ENCODE measurements at places on chromosomes 12 and 14. TPM values are rescaled to one million over a fixed set of nuclear protein-coding genes. Genes with fewer than 3 reads are reported as not detected.

Gene ZNF641
- total RNA-seq, result 16.0 TPM

Gene KRT79
- not detected for total RNA-seq

Gene TOGARAM1
- 21.6 TPM for total RNA-seq

DNA sequence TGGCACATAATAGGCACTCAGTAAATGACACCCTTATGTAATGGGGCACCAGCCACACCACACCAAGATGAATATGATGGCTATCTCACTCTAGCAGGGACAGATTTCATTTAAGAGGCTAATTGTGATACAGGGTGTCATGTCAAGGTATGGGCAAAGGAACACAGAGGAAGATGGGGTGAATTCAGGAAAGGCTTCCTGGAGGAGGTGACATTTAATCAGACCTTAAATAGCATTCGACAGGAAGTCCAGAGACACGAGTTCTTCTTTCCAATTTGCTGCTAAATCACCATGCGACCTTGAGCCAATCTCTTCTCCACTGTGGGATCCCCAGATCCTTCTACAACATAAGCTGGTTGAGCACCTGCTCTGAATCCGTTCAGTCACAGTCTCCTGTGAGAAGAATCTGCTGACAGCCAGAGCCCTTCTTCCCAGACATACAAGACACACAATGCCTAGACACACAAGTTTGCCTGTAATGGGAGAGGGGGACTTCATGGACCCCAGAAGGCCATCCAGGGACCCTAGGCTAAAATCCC is 1.5 kb upstream of the DTX1 start:
- peaks cover 89% of the 10 kb centered on the region for H3K27me3 ChIP-seq
- peaks cover 16% of the 10 kb centered on the region for H3K4me1 ChIP-seq
- no peak for DNase-seq

- no peaks in the 10 kb centered on the region for H3K36me3 ChIP-seq
- H3K4me3 ChIP-seq, result no peak overlapping the region
- DNase-seq, result no peak
- H3K27ac ChIP-seq, result peak overlapping the region; percentile 30
- H3K27me3 ChIP-seq, result no peaks in the 10 kb centered on the region
- peaks cover 7% of the 10 kb centered on the region for H3K4me1 ChIP-seq
Observed at GRCh38 chr12:25423355-25424050, 129.6 kb downstream of the LMNTD1 start.

- no peaks in the 10 kb centered on the region for H3K36me3 ChIP-seq
- H3K27ac ChIP-seq, result no peak overlapping the region
- no peak overlapping the region for H3K4me3 ChIP-seq
- H3K4me1 ChIP-seq, result no peaks in the 10 kb centered on the region
- no peak for DNase-seq
Observed at GRCh38 chr14:99023371-99023770, 248.6 kb downstream of the BCL11B start.

DNA sequence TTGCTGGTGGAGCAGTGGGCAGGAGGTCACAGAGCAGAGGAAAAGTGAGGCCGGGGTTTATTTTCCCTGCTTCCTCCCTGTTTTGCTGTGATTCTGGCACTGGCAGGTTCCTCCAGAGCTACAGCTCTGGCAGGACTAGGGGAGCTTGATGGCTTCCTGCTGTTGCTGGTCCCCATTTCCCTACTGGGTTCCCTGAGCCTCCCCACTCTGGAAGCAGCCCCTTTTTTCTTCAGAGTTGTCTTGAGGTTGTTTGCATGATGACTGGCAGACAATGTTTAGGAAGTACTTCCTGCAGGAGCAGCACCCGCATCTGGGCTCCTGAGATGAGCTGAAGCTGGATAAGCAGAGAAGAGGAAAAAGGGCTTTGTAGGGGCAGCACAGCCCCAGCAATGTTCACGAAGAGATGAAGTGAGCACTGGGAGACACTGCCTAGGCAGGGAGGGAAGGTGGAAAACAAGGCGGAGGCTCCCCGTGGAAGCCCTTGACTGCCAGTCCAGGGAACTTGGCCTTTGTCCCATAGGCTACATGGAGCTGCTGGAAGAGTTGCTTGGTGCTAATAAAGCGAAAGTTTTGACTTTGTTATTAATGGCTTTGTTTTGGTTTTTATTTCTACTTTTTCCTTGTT is 126.9 kb downstream of the SLC38A6 start:
- H3K36me3 ChIP-seq, result no peaks in the 10 kb centered on the region
- H3K4me3 ChIP-seq, result no peak overlapping the region
- peaks cover 26% of the 10 kb centered on the region for H3K27me3 ChIP-seq
- DNase-seq, result no peak

DNA sequence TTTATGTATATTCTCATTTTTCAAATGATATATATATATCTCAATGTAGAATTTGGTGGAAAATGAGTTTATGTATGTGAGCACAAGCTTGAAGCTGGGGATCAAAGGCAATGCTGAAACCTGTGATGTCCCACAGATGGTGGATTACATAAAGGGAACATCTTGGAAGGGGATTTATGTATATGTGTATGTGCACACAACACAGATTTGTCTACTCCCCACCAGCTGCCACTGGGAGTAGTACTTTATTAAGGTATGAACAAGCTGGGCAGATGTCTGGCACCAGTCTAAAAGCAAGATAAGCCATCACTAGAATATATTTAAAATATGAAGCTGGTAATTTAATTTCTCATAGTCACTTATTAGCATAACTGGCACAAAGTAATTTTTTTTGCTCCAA is 895.6 kb downstream of the SLC6A15 start:
- DNase-seq, result no peak
- no peaks in the 10 kb centered on the region for H3K27me3 ChIP-seq
- H3K36me3 ChIP-seq, result no peaks in the 10 kb centered on the region
- no peak overlapping the region for H3K27ac ChIP-seq
- H3K4me3 ChIP-seq, result no peak overlapping the region

DNA sequence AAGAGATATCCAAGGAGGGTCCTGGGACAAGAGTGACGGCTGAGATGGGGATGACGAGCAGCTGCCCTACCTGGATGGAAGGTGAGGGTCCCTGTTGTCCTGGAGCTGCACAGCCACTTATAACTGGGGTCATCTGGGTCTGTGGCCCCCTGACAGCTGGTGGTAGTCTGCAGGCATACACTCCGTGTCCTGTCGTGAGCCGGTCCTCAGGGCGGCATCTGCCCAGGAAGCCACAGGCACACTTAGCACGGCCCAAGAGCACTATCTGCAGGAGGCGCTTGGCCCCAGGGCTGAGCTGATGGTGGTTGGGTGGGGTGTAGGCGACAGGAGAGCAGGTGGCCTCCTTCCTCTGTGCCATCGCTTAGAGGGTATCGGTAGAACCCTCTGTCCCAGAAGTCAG is 248.1 kb downstream of the CACNA1C start:
- H3K4me1 ChIP-seq, result peaks cover 98% of the 10 kb centered on the region
- no peak for DNase-seq
- no peaks in the 10 kb centered on the region for H3K27me3 ChIP-seq
- peak overlapping the region; percentile 75 for H3K27ac ChIP-seq

GRCh38 chr14:56268673-56269072 is 150.5 kb downstream of the PELI2 start:
- H3K27ac ChIP-seq, result no peak overlapping the region
- H3K27me3 ChIP-seq, result no peaks in the 10 kb centered on the region
- H3K36me3 ChIP-seq, result no peaks in the 10 kb centered on the region
- peaks cover 18% of the 10 kb centered on the region for H3K4me1 ChIP-seq

DNA sequence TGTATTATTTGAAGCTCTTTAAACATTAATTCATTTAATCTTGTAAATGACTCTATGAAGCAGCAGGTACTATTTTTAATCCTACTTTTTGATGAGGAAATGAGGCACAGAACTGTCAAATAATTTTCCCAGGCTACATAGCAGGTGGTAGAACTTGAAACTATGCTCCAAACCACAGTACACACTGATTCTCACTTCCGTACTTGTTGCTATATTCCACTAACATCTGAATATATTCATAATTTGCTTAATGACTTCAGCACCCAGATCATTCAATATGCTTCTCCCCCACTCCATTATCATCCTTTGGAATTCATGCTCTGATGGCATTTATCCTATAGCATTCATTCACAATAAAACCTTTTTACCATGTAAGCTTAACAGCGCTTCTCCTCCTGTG is 4.9 kb downstream of the ERGIC2 start:
- peaks cover 23% of the 10 kb centered on the region for H3K4me1 ChIP-seq
- H3K27ac ChIP-seq, result no peak overlapping the region
- DNase-seq, result no peak
- peaks cover 3% of the 10 kb centered on the region for H3K36me3 ChIP-seq
- no peaks in the 10 kb centered on the region for H3K27me3 ChIP-seq

DNA sequence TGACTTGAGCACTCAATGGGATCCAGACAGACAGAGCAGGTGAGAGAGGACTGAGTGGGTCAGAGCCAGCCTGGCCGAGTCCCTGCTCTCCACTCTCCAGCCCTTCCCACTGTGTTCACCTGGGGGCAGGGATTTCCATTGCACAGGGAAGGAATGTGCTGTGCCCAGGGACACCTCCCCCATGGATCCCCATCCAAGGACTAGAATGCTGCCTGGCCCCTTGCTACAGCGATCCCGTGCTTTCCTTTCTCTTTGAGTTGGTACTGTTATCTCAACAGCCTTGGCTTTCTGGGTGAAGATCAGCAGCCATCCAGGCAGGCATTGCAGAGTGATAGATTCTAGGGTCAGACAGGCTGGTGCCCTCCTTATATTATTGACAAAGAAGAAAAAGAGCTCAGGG is 60.3 kb upstream of the DLK1 start:
- DNase-seq, result no peak
- no peak overlapping the region for H3K4me3 ChIP-seq
- H3K27ac ChIP-seq, result no peak overlapping the region
- H3K36me3 ChIP-seq, result no peaks in the 10 kb centered on the region

DNA sequence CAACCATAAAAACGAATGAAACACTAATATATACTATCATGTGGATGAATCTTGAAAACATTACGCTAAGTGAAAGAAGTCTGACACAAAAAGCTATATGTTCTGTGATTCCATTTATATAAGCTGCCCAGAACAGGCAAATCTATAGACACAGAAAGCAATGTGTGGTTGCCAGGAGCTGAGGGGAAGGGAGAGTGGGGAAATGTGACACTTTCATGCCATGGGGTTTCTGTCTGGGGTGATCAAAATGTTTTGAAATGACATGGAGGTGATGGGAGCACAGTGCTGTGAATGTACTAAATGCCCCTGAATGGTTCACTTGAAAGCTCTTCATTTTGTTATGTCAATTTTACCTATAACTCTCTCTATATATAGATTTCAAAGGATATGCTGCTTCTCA is 30.1 kb downstream of the ATG14 start:
- H3K27me3 ChIP-seq, result no peaks in the 10 kb centered on the region
- H3K27ac ChIP-seq, result no peak overlapping the region
- peaks cover 70% of the 10 kb centered on the region for H3K36me3 ChIP-seq
- DNase-seq, result no peak
- H3K4me1 ChIP-seq, result peaks cover 42% of the 10 kb centered on the region
